ENCODE measurements at places on chromosomes 3 and 15. TPM values are rescaled to one million over a fixed set of nuclear protein-coding genes. Genes with fewer than 3 reads are reported as not detected.

DNA sequence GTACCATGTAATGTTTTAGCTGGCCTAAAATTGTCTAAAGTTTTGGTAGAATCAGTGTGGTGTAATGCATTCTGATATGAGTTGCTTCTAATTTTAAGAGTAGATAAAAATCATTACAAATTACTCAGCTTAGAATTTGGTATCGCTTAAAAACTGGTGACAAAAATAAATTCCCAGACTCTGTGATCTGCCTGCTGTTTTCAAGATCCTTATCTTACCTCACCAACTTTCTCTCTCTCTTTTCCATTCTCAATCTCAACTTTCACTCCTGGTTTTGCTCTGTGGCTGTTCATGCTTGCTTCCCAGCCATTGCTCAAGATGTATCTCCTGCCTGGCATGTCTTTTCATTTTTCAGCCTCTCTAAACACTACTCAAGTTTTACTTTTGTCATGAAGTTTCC is 45.7 kb downstream of the TCF12 start:
- no peak for DNase-seq

DNA sequence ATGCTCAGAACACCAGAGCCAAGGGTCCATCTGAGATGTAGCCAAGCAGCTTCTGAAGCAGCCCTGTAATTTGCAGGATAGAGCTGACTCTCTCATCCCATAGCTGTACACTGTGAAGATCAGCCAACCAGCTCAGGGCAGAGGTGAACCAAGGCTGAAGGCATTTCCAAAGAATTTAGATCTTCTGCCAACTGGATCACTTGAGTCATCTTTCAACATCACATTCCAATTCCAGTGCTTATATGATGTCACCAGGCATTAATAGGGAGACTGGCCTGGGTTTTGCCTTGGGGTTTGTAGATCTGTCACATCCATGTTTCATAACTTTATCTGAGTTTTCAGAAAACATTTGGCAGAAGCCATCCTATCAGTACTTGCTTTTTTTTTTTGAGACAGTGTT is 98.2 kb downstream of the NR2F2 start:
- no peak for DNase-seq

The ARL14 gene
- 51.8 TPM for total RNA-seq

DNA sequence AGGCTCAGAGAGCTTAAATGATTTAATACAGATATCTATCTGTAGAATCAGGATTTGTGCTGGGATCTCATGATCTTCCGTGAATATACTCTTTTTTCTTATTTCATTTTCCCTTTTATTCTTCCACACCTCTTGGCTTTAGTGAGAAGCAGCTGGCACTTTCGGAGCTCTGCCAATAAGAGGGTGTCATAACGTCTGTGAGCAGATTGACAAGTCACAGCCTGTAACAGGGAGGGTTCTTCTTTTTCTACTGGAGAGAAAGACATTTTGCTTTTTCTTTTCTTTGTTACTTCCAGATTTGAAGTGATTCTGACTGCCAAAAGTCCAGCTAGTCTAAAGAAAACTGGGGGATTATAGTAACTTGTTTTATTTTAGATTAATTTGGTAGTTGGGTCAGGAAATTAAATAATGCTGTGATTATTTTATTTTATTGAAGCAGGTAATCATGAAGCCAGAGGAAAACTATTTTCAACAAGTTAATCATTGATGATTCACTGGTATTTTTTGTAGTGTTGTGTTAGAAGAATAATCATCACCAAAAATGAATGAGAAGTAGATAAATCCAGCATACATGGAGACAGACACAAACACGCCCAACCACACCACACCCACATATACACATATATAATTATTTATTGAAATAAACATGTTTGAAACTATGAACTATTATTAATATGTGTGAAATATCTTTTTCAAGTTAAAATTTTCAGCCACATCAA is 69.8 kb downstream of the TNFAIP8L3 start:
- DNase-seq = no peak

- peak; percentile 79 for DNase-seq
These were observed 860 bp downstream of the ATG3 start for GRCh38 chr3:112560721-112561483.

GRCh38 chr3:50674349-50675178 is at the start of gene DOCK3:
Gene DOCK3 (plus strand): TSS chr3:50674927. CDS start chr3:50675264, 337 bp downstream.
- peak; percentile 68 for DNase-seq

DNA sequence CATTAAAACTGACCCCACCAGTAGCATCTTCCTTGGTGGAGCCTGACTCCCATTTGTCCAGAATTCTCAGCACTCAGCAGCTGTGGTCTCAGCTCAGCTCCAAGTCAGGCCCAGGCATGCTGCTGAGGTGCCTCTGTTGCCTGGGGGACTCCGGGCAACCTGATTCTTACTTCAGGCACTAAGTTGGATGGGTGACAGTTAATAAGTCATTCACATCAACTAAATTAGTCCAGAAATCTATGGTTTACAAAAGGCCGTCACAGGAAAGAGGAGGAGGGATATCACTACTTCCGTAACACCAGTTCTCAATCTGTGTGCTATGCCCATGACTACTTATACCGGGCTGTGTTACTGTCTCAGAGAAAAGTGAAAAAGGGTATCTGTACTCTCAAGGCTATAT is 310.2 kb downstream of the SATB1 start:
- DNase-seq = no peak

DNA sequence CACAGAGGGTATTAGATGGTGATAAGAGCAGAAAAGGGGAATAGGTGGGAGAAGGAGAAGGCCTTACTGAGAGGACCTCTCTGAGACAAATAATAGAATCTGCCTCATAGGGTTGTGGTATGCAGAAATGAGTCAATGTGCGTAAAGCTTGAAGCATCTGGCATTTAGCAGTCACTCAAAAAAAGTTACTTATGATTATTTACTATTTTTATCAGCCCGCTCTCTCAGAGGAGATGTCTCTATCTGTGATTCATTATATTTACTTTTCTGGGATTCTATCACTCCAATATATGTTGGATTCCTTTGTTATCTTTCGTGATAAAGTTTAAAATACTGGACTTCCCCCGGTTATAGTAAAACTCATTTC is 4.6 kb upstream of the TM4SF1 start:
- DNase-seq = no peak

The UBAP1L gene
- 3.2 TPM for total RNA-seq

- DNase-seq = no peak
These were observed 621.7 kb downstream of the ZPLD1 start for GRCh38 chr3:103056542-103056941.

GRCh38 chr15:53295574-53295973 is 463.9 kb downstream of the WDR72 start:
- no peak for DNase-seq

The CKMT1B gene
- total RNA-seq = 168 TPM

- DNase-seq = peak; percentile 34
These were observed at the start of gene CPEB1 for GRCh38 chr15:82647045-82647834. Gene CPEB1 (minus strand): TSS chr15:82647363. CDS start chr15:82628459, 18,904 bp downstream.

The CTXN2 gene
- total RNA-seq = not detected

DNA sequence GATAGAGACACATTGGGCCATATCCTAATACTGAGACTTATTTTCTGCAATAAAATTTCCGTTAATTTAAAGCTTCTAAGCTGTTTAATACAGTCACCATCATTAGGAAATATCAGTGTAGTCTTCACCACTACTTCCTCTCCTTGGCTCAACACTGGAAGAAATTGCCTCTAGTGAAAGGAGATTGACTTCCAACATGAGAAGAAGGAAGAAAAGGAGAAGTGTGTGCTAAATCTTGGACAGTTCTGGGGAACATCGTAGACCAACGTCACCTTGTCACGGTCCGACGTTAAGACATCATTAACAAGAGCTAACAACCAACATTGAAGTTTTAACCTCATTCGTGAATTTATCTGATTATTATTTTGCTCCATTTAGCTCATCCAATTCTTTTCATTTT is 987.0 kb upstream of the CFAP20DC start:
- no peak for DNase-seq

- no peak for DNase-seq
These were observed 134.8 kb upstream of the ANKRD28 start for GRCh38 chr3:15932348-15933300.

GRCh38 chr15:99427668-99428361 is 138.0 kb upstream of the MEF2A start:
- DNase-seq = no peak

DNA sequence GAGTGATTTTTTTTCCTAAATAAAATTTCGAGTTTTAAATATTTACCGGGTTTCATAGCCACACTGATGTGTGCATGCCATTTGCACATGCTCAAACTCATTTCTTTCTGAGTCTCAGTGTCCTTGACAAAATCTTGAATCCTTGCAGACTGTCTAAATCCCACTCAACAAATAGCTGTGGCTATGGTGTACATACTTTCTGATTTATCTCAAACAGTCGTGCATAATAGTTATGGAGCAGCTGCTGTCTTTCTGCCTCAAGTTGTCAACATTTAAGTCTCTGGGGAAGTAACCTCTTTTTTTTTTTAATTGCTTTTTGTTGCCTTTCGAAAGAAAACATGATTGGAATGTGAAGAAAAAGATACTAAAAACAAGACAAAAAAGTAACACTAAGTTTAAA is 52.8 kb upstream of the UTS2B start:
- no peak for DNase-seq

- no peak for DNase-seq
These were observed 99.8 kb upstream of the NR2F2 start for GRCh38 chr15:96230526-96231181.

- no peak for DNase-seq
These were observed 20.3 kb upstream of the CYP11A1 start for GRCh38 chr15:74387621-74388362.

The LMAN1L gene
- total RNA-seq = not detected

DNA sequence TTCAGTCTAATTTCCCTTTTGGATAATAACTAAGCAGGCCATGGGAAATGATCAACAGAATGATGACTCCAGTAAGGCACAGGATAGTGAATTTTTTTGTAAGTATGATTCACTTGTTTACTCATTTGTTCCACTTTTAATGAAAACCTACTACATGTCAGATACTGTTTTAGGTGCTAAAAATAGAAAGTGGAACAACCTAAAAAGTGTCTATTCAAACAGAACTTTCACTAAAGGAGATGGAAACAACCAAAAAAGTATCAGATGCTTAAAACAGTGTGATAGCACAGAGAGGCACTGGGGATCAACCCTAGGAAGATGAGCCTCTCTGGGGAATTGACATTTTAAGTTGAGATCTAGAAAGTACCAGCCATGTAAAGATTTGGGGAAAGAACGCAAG is 11.1 kb downstream of the RYK start:
- DNase-seq = no peak

GRCh38 chr15:39154227-39154638 is 426.6 kb upstream of the THBS1 start:
- DNase-seq = peak; percentile 17

Data from left colon (tissue), 2 donors.